ENCODE measurements at places on chromosomes 11 and 22.
A peak's percentile ranks its signal among the peaks of the same experiment; 100 is the strongest.

DNA sequence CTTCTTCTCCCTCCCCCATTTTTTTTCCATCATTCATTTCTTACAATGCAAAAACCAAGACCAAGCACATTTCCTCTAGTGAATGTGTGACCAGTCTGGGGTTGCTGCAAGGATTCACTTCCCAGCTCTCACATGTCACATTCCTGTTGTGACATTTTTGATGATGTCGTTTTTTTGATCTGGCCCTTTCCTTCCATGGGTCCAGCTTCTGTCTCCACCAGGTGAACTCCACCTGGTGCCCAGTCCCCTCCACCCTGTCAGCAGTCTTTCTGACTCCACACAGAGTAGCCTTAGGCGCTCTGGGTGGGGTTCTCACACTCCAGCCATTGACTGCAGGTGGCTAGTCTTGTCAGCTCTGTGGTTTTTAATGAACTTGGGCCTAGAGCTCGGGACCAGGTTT, 15.6 kb downstream of the PANX1 start:
- DNase-seq = no peak

GRCh38 chr11:69088676-69089146, 40.0 kb downstream of the TPCN2 start:
- peak; percentile 19 for DNase-seq

DNA sequence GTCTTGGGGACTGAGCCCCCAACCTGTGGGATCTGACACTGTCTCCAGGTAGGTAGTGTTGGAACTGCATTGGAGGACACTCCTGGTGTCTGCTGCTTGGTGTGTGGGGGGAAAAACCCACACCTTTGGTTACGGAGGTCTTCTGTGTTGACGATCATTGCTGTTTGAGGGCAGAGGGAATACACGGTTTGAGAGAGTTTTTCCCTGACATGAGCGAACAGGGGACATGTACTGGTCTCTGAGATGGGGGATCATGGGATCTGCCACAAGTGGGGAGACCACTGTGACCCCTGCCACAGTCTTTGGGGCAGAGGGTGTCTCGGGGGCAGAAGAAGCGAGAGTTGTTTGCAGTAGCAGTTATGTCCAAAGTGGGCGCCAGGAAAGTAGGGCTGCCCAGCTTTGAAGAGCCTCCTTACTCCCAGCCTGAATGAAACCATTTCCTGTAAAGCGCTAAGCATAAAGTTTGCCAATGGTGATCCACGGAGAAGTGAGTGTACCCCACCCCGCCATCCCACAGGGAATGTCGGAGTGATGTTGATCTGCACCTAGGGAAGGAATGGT, 5.4 kb upstream of the SAA2 start:
- no peak for DNase-seq

DNA sequence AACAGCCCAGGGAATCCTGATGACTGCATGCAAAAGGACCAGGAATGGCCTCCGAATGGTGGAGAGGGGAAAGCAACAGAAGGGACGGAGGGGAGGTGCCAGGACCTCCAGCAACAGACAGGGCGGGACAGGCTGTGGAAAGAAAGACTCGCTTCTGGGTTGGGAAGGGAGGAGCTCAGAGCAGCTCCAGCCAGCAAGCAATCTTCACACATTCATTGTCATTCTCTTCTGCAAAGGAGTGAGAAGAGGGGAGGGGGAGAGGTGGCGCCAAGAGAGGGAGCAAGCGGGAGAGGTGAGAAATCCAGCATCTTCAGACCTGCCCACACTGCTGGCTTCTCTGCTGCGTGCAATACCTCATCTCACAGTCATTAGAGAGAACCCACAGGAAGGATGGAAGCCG, 509.0 kb downstream of the BUD13 start:
- no peak for DNase-seq

- DNase-seq = no peak
Observed at GRCh38 chr11:17443926-17444690, 32.5 kb downstream of the ABCC8 start.

DNA sequence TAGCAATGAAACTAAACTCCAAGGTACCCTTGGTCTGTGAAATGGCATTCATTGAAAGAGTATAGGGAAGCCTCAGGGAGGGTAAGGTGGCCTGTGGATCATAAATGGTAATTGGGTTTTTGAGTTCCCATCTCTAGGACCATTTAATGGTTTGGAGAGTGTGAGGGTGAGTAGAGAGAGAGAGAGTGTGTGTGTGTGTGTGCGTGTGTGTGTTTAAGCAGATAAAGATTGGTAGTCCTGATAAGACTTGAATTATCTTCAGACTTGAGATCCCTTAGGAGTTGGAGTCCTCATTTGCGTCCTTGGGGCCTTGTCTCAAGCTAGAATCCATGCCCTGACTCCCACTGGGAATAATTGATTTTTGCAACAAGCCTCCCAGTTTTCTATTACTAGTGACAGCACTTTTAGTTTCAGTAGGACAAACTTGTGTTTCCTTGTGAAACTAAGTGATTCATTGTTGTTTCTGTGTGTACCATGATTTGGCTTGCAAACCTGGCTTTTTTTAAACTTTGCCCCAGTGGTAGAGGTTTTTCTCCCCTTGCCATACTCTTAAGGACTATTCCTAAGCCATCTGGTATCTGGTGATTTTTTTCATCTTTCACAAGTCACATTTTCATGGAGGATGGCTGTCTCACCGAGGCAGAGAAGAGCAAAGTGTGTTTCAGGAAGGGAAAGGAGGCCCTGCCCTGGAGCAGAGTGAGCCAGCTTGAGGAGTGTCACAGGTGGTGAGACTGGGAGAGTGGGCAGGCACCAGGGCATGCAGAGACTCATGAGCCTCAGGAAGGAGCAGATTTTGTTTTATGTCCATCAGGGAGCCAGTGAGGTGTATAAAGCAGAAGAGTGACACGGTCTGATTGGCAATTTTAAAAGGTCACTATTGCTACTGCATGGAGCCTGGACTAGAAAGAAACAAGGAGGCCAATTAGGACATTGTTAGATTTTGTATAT, 26.7 kb downstream of the ALKBH3 start:
- DNase-seq = no peak

GRCh38 chr22:44702479-44703198, 635 bp downstream of the PRR5 start:
- no peak for DNase-seq

- DNase-seq = no peak
Observed at GRCh38 chr11:116715383-116715782, 57.4 kb downstream of the BUD13 start.
